ENCODE measurements at places on chromosomes 16 and 17. TPM values are rescaled to one million over a fixed set of nuclear protein-coding genes. Genes with fewer than 3 reads are reported as not detected.

The TP53TG3F gene
- total RNA-seq, result not detected

The CIITA gene
- total RNA-seq, result 3.1 TPM

The HBA2 gene
- total RNA-seq, result not detected

The AOC3 gene
- total RNA-seq, result 6.8 TPM

- DNase-seq, result no peak
Observed at GRCh38 chr17:56171186-56171959, 18.1 kb downstream of the ANKFN1 start.

DNA sequence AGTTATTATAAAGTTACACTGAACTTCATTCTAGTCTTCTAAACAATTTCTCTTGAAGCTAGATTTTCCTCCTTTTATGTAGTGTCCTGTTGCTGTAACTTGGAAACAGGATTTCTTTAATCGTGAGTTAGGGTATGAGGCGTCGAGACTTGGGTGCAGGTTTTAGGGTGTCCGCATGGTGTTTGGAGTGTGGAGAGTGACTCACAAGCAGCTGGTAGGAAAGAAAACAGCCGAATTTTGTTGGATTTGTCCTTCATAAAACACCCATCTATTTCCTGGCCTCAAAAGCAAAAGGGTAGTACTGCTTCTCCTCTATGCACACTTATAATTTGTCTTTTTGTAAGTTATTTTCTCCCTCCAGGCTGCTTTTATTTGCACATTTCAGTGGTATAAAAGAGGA, 1.6 kb downstream of the RPTOR start:
- DNase-seq, result no peak

DNA sequence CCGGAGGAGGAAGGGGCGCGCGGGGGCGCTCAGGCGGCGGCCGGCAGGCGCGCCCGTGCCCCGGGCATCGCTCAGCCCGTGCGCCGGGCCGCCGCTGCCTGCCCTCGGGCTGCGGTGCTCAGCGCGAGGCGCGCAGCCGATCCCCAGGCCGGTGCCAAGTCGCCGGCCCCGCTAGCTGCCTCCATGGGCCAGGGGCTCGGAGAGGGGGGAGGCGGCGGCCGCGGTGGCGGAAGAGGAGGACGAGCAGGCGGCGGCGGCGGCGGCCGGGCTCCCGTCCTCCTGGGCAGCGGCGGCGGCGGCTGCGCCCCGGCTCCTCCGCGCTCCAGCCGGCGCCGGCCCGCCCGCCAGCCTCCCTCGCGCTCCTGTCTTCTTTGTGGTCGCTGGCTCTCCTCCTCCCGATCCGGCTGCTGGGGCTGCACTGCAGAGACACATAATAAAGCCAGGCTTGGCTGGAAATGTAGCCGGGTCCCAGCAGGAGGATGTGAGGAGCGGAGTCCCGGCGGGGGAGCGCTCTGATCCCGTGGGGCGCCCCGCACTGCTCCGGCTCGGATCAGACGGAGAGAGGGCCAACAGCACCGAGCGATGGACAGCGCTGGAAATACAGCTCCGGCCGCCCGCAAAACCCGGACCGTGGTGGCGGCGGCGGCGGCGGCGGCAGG, 889 bp upstream of the ZNF423 start:
- peak; percentile 29 for DNase-seq

- DNase-seq, result no peak
Observed at GRCh38 chr16:8948831-8949230, 14.9 kb downstream of the USP7 start.

DNA sequence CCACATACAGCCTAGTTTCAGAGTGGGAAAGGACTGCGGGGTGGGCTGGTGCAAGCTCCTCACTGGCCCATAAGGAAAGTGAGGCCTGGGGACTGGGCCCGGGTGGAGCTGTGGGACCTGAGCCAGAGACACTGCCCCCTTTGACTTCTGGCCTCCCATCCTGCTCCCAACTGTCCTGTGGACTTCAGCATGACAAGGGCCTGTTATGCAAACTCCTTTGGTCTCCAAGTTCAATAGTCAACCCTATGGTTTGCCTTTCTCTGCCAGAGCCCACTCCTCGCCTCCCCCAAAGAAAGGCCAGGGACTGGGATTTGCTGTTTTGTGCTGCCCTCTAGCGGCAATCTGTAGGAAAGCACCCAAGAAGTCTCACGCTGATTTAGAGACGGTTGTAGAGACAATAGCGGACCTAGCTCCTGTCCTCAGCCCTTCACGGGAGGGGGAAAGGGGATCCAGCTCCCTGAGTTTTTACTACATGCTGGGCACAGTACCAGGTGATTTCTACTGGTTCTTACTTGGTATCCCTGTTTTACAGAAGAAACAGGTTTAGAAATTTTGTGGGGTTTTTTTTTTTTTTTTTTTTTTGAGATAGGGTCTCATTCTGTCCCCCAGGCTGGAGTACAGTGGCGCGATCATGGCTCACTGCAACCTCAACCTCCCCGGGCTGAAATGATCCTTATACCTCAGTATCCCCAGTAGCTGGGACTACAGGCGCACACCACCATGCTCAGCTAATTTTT, 1.2 kb upstream of the TLCD3B start:
- DNase-seq, result peak; percentile 64

DNA sequence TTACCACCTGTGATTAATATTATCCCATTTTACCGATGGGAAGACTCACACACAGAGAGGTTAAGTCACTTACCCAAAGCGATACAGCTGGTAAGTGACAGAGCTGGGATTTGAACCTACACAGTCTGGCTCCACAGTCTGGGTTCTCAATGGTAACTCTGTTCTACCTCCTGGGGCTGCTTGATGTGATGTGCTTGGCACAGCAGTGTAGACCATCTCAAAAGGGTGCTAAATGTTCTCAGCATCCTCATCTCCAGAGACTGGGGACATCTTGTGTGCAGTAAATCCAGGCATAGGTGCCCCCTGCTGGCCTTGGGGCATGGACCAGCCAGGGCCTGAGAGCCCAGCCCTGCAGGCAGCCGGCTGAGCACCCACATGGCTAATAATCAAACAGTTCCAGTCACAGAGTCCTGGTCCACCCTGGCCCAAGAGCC, 15.4 kb upstream of the KATNB1 start:
- DNase-seq, result peak; percentile 59

GRCh38 chr17:71427801-71428200, 693.0 kb upstream of the SOX9 start:
- DNase-seq, result no peak

GRCh38 chr16:71364133-71364681, 5.7 kb downstream of the CALB2 start:
- DNase-seq, result no peak

DNA sequence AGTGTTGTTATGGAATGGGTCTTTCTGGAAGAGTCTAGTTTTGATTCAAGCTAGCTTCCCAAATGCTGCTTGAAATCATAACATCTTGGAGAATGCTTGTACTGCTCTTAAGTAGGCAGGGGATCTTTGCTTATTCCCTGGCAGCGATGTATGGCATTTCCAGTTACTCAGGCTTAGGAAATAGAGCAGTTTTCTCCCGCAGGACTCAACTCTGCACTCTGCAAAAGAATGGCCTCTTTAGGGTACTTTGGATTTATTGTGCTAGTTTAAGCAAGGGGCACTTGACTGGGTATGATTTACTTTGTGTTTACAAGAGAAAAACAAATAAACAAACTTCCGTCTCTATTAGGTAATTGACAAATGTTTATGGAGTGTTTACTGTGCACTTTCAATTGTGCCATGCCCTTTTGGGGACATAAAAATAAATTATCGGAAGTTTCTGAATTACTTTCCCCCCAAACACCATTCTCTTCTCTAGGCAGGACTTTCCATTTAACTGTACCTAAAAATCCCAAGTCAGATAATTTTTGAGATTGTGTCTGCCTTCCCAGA, 164.0 kb downstream of the MAP2K6 start:
- no peak for DNase-seq

DNA sequence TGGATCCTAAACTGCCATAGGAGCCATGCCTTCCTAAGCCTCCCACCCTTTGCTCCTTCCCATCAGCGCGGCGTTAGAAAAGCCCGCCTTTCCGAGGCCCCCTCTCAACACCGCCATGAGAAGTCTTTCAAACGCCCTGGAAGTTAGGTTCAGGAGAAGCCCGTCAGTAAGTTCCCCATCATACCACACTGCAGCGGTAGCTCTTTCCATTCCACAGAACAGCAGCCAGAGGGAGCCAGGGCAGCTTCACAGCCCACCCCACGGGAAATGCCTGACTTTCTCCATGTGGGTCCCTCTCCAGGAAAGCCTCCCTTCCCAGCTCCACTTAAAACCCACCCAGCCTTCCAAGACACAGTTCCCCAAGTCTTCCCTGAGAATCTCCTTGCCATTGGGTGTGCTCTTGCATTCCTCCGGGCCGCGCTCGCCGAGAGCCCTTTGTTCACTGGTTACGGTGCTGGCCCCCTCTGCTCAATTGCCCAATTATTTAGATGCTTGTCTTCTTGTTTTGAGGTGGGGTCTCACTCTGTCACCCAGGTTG, 28.7 kb downstream of the KIAA0513 start:
- DNase-seq, result no peak

DNA sequence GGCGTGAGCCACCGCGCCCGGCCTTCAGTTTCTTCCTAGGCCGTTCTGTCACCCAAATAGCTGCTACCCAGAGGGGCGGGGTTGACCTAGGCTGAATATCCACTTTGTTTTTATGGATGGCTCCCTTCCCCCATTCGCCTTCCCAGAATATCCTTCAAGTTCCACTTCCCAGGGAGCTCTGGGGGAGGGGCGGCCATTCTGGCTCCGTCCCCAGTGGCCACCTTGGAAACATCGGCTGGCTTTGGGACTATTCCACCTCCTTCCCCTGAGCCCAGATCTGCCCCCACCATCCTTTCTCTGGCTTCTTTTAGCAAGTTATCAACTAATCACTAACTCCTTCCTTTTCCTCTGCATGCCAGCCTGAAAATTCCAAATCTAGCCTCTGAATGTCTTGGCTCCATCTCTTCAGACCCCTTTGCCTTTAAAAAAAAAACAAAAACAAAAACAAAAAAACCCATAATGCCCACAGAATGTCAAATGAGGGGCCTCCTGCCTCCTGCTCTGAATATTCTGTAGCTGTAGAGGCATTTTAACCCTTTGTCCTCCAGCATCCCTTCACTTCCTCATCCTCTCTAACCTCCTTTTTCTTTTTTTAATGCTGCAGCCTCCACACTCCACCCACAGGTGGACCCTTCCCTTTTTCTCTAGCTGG, 6.4 kb downstream of the ATP1B2 start:
- DNase-seq, result no peak

DNA sequence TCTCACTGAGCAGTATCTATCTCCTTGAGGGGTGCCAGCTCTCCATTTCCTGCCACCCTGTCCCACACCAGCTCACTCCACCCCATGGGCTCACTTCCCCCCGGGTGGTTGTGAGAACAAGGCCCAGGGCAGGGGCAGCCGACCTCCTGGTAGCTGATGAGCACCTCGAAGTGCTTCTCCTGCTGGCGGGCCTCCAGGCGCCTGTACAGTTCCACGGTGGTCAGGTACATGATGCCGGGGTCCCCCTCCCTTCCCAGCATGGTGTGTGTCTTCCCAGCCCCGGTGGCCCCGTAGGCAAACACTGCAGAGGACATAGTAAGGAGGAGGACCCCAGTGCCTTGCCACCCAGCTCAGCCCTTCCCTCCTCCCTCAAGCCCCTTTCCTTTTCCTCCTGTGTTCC, 12.5 kb downstream of the KIF18B start:
- no peak for DNase-seq

GRCh38 chr17:28388106-28388505, 16.6 kb downstream of the SARM1 start:
- no peak for DNase-seq

- DNase-seq, result no peak
Observed at GRCh38 chr16:1214719-1215118, 10.3 kb downstream of the TPSG1 start.

Measured in activated T-cell treated with anti-CD3 and anti-CD28 coated beads, Interleukin-2, amount 50 U/mL, for 72 hours (primary cell).